ENCODE measurements at places on chromosomes 7 and 10. TPM values are rescaled to one million over a fixed set of nuclear protein-coding genes. Genes with fewer than 3 reads are reported as not detected.

Gene EPHA1
- not detected for total RNA-seq

Gene LRMDA
- total RNA-seq = not detected

Gene EBLN1
- total RNA-seq = not detected

Gene CRYGN
- total RNA-seq = not detected

Gene TMED4
- 126 TPM for total RNA-seq

Gene TMEM184A
- not detected for total RNA-seq

Gene LIPN
- total RNA-seq = not detected

Gene SDK1
- 2.0 TPM for total RNA-seq

Gene ATXN7L1
- 3.7 TPM for total RNA-seq

Gene TMEM196
- not detected for total RNA-seq

Gene PPP1R17
- not detected for total RNA-seq

Gene SPDYE8
- not detected for total RNA-seq

Gene CYP3A7
- total RNA-seq = not detected

Gene LMOD2
- not detected for total RNA-seq

Gene CNNM1
- not detected for total RNA-seq

Gene LRRD1
- not detected for total RNA-seq

Gene SAMD8
- total RNA-seq = 23.7 TPM

Gene MMRN2
- total RNA-seq = 9.8 TPM

Gene CNPY4
- total RNA-seq = 40.6 TPM

Gene ANKRD61
- not detected for total RNA-seq

Gene CDHR1
- total RNA-seq = 0.58 TPM

Gene LRRC72
- not detected for total RNA-seq

Gene NYAP1
- 1.4 TPM for total RNA-seq

Gene ZYX
- total RNA-seq = 204 TPM

Gene TBRG4
- 87.7 TPM for total RNA-seq

Gene SLC39A12
- not detected for total RNA-seq

Gene SEC61G
- 943 TPM for total RNA-seq

Gene CTAGE4
- total RNA-seq = 0.71 TPM

Gene WBP1L
- 47.3 TPM for total RNA-seq

Gene FBXO24
- total RNA-seq = under 0.01 TPM

Gene CC2D2B
- total RNA-seq = not detected

Gene GARIN1A
- total RNA-seq = not detected

Gene KIAA1217
- 3.5 TPM for total RNA-seq

Gene C7orf33
- total RNA-seq = not detected

Gene NANOS1
- total RNA-seq = under 0.01 TPM

Gene SEMA3D
- under 0.01 TPM for total RNA-seq

Gene IL15RA
- total RNA-seq = 11.9 TPM

Gene SLC26A4
- 0.18 TPM for total RNA-seq

Gene ABCA13
- total RNA-seq = not detected

Gene CYP2E1
- 0.18 TPM for total RNA-seq

Gene CCNJ
- total RNA-seq = 1.8 TPM

Gene OR2A7
- 0.89 TPM for total RNA-seq

Gene GRID1
- total RNA-seq = not detected

Gene GRM8
- not detected for total RNA-seq
